ENCODE measurements at places on chromosomes 12 and 14. TPM values are rescaled to one million over a fixed set of nuclear protein-coding genes. Genes with fewer than 3 reads are reported as not detected.
A peak's percentile ranks its signal among the peaks of the same experiment; 100 is the strongest.

DNA sequence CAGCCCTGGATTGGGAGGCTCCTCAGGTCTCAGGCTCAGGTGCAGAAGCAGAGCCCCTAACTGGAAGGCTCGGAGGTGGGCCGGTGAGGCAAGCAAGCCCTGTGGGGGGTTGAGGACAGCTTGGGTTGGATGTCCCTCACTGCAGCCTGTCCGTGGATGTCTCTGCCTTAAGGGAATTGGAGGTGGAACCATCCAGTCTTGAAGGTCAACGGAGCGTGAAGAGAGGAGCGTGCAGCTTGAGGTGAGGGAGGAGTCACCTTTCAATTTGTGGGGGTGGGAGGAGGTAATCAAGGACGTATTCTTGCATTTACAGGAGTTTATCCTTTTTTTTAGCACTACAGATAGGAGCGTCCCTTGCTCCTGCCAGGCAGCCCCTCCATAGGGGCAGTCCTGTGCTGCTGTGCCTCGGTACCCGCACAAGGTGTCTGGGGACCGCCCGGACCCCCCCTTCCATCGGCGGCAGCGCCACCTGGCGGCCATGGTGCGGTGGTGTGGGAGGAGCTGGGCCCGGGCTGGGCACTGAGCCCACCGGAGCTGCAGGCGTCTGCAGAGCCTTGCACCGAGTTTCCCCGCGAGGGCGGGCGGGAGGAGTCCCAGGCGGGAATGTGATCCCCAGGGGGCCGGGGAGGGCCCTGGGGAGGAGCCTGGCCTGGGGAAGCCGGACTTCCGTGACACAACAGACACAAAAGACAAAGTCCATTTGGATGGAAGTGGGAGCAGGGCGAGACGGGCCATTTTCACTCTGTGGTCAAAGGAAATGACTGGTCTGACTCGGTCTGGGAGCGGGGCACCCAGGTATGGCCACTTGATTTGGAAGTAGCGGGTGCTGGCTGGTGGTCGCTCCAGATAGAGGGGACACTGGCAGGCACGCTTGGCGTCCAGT is 864 bp downstream of the DNAJC22 start:
- DNase-seq, result peak; percentile 72

DNA sequence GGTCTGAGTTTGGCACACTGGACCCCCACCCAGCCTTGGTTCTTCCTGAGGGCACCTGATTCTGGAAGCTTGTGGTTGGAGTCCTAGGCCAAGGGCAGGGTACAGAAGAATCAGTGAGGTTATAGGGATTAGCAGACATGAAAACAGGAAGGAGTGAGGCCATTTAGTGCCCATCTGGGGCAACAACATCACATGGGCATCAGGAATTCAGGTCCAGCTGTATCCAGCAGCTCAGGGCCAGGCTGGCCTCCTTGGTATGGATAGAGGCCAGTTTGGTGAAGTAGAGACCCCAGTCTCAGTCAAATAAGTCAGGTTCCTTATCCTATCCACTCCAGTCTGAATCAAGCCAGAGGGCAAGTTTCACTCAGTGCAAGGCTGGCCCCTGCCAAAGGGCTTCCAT is 36.2 kb downstream of the RASAL1 start:
- no peak for DNase-seq

DNA sequence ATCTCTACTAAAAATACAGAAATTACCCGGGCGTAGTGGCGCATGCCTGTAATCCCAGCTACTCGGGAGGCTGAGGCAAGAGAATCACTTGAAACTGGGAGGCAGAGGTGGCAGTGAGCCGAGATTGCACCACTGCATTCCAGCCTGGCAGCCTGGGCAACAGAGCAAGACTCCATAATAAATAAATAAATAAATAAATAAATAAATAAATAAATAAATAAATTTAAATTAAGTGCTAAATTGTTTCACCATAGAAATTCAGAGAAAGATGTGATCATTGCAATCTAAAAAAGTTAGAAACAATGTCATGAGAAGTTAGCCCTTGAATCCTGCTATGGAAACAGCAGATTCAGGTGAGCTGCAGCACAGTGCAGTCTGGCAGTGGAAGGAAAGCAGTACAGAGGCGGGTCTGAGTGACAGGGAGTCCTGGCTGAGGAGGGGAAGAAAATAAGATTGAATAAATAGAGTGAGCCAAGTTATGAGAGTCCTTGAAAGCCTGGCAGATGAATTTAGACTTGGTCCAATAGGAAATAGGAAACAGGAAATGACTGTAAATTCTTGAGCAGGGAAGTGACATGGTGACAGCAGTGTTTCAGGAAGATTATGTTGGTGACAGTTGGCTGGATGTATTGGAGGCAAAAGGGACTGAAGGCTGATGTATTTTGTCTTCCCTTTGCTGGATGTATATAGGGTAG is 241.5 kb downstream of the GXYLT1 start:
- DNase-seq, result no peak

DNA sequence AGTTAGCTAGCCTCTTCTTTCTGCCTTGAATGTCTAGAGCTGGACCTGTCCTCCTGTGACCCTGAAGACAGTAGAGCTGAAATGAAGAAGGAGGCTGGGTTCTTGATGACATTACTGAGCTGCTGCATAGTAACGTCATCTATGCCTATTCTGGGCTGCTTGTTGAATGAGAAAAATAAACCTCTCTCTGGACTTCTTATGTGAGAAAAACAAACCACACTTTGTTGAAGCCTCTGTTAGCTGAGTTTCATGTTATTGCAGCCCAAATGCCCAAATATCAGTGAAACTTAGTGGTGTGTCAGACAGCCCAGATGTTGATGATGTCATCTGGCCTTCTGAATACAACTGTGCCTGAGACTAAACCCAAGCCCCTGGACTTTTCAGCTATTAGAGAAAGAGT is 67.0 kb upstream of the MAX start:
- DNase-seq, result no peak

DNA sequence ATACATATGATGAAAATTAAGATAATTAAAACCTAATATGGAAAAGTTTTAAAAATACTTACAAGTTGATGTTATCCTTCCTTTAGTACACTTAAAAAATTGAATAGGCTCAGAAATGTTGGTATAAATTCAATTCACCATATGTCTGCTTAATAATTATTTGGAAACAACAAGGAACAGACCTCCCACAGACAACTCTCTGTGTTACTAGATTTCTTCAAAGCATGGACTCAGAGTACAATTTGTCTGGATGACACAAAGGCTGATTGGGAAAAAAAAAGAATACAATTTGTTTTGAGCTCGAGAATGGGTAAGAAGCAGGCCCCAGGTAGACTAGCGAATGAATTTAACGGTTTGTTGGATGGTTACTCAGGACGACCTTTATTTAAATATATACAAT is 48.9 kb upstream of the BTG1 start:
- DNase-seq, result no peak

- no peak for DNase-seq
Observed at GRCh38 chr12:15186597-15186996, 34.6 kb downstream of the RERG start.

The PCNX4 gene
- total RNA-seq, result 46.3 TPM

The CCDC77 gene
- total RNA-seq, result 14.4 TPM

The CLEC4D gene
- not detected for total RNA-seq

The CD4 gene
- 368 TPM for total RNA-seq

The VDR gene
- 312 TPM for total RNA-seq
